ENCODE measurements at places on chromosomes 7 and 10.

DNA sequence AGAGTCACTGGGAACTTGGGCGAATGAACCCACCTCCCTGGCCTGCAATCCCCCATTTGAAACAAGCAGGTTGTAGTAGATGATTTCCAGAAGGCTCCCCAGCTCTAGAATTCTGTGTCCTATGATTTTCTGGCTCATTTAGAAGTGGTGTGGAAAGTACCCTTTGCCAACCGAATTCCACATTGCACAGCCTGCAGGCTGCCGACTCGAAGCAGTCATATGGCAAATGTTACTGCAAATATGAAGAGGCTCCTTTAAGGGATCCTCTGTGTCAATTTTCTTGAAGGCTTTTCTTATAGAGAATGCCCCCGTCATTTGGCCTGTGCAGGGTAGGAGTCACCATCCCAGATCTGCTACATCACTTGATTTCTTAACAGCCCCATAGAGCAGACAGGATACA lies 5.6 kb downstream of the PODXL start:
- no peak for DNase-seq

DNA sequence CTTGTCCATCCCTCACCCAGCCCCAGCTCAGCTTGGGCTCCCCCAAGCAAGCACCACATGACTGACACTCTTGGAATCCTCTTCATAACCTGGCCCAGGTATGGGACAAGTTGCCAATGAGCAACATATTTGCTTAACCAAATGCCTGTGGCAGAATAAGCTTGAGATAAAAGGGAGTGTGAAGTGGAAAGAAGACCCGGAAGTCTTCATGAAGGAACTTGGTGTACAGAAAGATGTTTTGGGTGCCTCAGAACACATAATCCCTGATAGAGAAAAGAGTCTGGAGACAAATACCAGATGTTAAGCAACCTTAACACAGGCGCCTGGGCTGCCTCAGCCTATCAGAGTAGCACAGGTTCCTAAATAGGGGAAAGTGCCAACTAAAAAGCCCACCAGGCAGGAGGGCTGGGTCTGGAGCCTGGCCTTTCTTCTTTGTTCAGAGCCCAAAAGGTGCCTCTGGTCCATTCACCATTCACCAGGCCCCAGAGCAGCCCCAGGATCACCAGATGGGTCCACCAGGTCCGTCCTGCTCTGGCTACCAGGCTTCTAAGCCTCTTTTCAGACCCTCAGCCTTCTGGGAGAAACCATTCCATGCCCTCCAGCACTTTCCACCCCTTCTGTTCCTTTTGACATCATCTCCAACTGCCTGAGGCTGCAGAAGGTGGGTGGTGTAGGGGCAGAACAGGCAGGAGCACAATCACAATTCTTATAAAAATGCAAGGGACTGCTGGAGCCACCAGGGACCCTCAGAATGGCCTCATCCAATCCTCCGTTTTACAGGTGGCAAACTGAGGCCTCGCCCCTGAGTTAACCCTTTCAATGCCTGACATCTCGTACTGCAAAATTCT lies 22.6 kb downstream of the KCNMA1 start:
- DNase-seq = no peak

- no peak for DNase-seq
These were observed at the start of gene GIMAP4 for GRCh38 chr7:150567169-150567568. GIMAP4 (plus strand) TSS chr7:150567390; CDS start chr7:150569902, 2,512 bp downstream.

DNA sequence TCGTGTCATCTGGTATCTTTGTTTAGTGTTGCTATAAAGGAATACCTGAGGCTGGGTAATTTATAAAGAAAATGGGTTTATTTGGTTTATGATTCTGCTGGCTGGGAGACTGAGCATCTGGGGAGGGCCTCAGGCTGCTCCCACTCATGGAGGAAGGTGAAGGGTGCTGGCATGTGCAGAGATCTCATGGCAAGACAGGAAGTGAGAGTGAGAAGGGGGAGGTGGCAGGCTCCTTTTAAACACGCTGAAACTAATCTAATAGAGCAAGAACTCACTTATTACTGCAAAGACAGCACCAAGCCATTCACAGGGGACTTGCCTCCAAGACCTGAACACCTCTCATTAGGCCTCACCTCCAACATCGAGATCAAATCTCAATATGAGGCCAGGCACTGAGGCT lies 11.3 kb downstream of the OIT3 start:
- no peak for DNase-seq

- no peak for DNase-seq
These were observed 42.1 kb downstream of the CYP51A1 start for GRCh38 chr7:92092210-92092609.
